ENCODE measurements at places on chromosomes 5 and 9. TPM values are rescaled to one million over a fixed set of nuclear protein-coding genes. Genes with fewer than 3 reads are reported as not detected.

The MARCOL gene
- total RNA-seq: not detected

The DND1 gene
- total RNA-seq: 0.84 TPM

The DBH gene
- not detected for total RNA-seq

The CER1 gene
- not detected for total RNA-seq

The TAF11L10 gene
- total RNA-seq: not detected

The FBN2 gene
- total RNA-seq: 0.58 TPM

DNA sequence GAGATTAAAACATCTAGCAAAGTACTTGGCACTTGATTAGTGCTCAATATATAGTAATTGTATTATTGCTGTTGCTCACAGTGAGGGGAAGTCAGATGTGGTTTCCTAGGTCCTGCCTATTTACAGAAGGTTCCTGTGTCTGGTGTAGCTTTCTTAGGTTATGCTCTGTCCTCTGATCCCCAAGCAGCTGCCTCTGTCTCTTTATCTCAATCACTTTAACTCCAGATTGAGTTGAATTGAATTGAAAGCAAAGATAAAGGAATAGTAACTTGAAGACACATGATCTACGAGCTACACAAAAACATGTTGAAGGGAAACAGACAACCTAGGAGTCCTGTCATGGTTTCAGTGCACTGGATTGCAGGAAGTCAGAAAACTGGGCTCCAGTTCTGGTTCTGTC, 113.9 kb upstream of the ADAMTSL1 start:
- no peaks in the 10 kb centered on the region for H3K4me1 ChIP-seq
- no peaks in the 10 kb centered on the region for H3K36me3 ChIP-seq
- no peak overlapping the region for H3K27ac ChIP-seq

DNA sequence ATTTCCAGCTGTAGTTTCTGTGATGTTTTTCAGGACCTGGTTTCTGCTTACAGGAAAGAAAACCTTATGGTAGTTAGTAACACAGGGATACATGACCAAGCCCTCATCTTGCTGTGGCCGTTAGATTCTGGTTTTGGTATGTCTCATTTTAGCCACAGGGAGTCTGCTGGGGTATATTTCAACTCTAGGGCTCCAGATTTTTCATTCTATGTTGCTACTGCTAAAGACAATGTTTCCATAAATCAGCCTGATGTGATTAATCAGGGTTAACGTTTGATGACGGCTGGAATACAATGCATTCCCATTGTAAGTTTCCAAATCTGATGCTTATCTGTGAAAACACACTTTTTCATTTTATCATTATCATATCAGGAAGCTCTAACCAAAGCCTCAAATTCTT, 48.2 kb downstream of the P4HA2 start:
- H3K27ac ChIP-seq: no peak overlapping the region
- H3K4me3 ChIP-seq: no peak overlapping the region
- H3K4me1 ChIP-seq: no peaks in the 10 kb centered on the region
- no peak for DNase-seq
- no peaks in the 10 kb centered on the region for H3K27me3 ChIP-seq
- no peaks in the 10 kb centered on the region for H3K36me3 ChIP-seq

DNA sequence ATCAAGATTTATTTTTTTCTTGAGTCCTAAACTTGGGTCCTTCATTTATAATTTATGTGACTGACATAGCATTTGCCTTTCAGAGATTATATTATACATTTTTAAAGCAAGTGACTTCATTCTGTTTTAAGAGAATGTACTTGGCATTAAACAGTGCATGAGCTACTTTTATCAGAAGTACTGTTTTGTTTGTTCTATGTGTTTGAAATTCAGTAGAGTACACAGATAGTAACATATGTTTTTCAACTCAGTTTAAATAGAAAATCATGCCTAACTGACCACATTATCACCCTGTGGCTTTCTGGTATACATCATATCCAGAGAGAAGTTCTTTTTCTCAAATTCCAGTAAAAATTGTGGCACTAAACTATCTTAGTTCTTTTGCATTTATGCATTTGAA, 335.3 kb upstream of the CDH18 start:
- H3K36me3 ChIP-seq: no peaks in the 10 kb centered on the region
- DNase-seq: no peak
- no peak overlapping the region for H3K4me3 ChIP-seq
- H3K4me1 ChIP-seq: no peaks in the 10 kb centered on the region
- no peaks in the 10 kb centered on the region for H3K27me3 ChIP-seq

- no peaks in the 10 kb centered on the region for H3K36me3 ChIP-seq
- DNase-seq: no peak
- peaks cover 6% of the 10 kb centered on the region for H3K4me1 ChIP-seq
- H3K27me3 ChIP-seq: no peaks in the 10 kb centered on the region
These were observed 168.5 kb upstream of the PIK3R1 start for GRCh38 chr5:68047035-68047434.

DNA sequence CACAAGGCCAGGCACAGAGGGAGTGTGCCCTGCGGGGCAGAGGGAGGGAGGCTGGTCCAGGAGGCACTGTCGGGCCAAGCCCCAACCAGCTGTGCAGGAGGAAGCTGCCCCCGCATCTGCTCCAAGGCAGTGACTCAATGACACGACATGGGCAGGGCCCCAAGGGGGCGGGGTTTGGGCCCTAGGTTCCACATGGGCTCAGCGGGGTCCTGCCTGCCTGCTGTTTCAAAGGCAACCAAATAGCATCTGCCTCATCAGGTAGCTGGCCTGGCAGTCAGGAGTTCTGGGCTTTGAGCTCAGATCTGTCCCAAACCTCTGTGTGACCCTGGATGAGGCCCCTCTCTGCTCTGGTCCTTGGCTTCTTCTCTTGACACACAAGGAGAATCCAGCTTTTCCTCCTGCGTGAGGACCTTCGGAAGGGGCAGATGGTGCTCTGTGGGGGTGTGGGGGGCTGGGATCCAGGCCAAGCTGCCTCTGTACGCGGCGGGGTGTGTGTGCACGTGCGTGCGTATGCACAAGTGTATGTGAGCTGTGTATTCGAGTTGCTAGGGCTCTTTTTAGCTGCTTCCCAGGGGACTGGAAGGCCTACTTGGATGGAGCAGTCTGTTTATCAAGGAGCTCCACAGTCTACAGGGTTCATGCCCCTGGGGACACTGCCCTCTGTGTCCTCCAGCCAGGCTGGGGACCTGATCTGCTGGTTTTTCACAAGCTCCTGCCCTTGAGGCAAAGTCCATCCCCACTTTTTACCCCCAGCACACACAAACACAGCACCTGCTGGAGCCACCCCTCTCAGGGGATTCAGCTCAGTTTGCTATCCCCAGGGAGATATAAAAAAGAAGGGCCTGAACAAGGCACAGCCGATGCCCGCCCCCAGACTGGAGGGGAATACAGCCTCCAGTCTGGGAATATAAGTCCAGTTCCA, 138.9 kb downstream of the RGS3 start:
- H3K36me3 ChIP-seq: peaks cover 11% of the 10 kb centered on the region
- H3K27me3 ChIP-seq: no peaks in the 10 kb centered on the region
- H3K27ac ChIP-seq: peak overlapping the region; percentile 55
- H3K4me3 ChIP-seq: no peak overlapping the region
- peaks cover 46% of the 10 kb centered on the region for H3K4me1 ChIP-seq

DNA sequence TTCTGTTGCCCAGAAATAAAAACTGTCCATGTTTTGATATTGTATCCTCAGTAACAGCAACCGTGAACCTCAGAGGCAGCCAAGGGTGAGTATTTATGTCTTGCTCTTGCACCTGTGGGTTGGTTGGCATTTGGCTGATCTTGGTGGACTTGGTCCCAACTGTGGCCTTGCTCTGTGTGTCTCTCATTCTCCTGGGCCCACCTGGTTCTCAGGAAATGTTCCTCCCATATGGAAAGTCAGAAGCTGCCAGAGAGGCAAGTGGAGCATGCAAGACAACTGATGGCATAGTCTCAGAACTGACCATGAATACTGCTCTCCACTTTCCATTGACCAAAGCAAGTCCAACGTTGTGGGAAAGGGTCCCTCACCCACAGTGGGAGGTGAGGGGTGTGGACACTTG, 13.6 kb upstream of the NINJ1 start:
- no peaks in the 10 kb centered on the region for H3K36me3 ChIP-seq
- no peaks in the 10 kb centered on the region for H3K27me3 ChIP-seq

DNA sequence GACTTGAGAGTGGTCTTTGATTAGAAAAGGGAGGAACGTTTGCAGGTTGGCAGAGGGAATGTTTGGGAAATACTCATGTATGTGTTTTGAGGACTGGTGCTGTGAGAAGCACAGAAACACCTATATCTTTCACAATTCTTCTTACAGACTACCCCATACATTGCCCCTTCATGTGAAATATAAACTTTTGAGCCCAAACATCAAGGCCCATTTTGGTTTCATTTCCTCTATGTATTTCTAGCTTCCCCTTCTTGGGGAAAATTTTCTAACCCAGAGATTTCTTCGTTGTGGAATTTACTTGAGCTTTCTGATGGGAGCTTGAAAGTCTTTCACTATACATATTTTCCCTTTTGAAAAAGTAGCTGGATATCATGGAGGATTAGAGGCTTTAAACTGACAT, 67.6 kb downstream of the FYB1 start:
- H3K4me3 ChIP-seq: no peak overlapping the region
- no peak for DNase-seq
- H3K36me3 ChIP-seq: no peaks in the 10 kb centered on the region
- H3K27ac ChIP-seq: no peak overlapping the region
- H3K4me1 ChIP-seq: no peaks in the 10 kb centered on the region

DNA sequence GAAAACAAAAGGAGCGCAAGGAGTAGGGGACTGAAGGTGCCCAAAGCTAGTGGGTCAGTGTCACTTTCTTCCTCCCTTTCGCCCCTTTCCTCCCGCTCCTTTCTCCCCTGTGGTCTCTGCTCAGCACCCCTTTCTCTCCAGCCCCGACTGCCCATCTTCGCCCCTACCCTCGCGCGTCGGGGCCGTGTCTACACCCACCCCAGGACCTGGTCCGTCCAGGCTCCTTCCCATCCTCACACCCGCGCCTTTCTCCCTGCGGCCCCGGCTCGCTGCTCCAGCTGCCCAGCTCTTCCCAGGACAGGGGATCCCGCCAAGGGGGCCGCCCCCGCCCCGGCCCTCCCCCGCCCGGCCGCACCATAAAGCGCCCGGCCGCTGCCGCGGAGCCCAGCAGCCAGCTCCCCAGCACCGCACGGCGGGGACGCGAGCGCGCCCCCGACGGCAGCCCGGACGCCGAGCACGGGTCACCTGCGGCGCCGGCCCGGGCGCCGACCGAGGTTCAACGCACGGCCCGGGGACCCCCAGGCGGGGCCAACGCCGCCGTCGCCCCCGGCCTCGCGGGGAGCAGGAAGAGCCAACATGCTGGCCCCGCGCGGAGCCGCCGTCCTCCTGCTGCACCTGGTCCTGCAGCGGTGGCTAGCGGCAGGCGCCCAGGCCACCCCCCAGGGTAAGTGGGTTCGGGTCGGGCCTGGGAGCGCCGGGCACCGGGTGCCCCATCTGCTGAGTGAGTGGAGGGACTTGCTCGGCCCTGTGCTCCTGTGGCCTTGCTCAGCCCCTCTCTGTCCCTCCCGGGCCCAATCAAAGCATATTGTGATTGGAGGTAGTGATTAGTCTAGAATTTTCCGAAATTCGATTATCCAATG, at the start of gene THBS4:
THBS4 (plus strand) TSS at position 387 of the 860 bp plus-strand sequence; CDS start at position 577, 190 bp downstream.
- no peaks in the 10 kb centered on the region for H3K36me3 ChIP-seq
- no peak within 1 kb of the TSS for H3K4me3 ChIP-seq
- H3K4me1 ChIP-seq: no peaks in the 10 kb centered on the region

GRCh38 chr5:161799316-161799715, 48.6 kb upstream of the GABRA1 start:
- H3K27ac ChIP-seq: no peak overlapping the region
- DNase-seq: no peak
- no peaks in the 10 kb centered on the region for H3K27me3 ChIP-seq
- H3K36me3 ChIP-seq: no peaks in the 10 kb centered on the region
- H3K4me3 ChIP-seq: no peak overlapping the region

DNA sequence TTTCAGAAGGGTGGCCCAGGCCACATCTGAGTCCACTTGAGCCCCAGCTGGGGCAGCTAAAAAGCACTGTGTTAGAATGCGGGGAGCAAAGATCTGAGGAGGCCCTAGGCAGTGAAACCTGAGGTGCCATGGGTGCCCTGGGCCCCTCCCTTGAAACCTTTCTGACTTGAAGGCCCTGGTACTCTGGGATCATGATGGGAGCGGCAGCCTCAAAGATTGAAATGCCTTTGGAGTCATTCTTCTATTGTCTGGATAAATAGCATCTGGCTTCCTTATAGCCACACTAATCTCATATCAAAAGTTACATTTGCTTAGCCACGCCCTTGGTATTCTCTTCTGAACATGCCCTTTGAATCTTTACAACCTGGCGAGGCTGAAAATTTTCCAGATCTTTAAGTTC, 7.7 kb upstream of the SEMA5A start:
- peaks cover 8% of the 10 kb centered on the region for H3K36me3 ChIP-seq
- no peak overlapping the region for H3K4me3 ChIP-seq
- no peaks in the 10 kb centered on the region for H3K27me3 ChIP-seq
- no peaks in the 10 kb centered on the region for H3K4me1 ChIP-seq

DNA sequence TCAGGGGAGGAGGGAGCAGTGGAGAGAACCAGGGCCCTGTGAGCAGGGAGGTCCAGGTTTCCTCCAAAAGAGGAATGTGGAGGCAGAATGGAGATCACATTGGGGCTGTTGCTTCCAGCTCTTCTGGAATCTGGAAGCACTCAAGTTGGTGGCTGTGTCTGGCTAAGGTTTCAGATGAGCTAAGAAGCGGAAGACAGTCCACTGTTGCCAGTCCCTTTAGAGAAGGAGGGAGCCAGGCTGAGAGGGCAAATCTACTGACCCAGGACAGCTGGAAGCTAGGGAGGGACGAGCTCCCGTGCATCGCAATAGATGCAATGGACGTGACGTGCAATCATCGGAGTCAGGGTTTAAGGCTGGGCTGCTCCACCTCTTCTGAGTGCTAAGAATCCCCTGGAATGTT, 71.2 kb downstream of the TENT4A start:
- H3K36me3 ChIP-seq: no peaks in the 10 kb centered on the region
- no peaks in the 10 kb centered on the region for H3K27me3 ChIP-seq
- no peak overlapping the region for H3K27ac ChIP-seq
- no peaks in the 10 kb centered on the region for H3K4me1 ChIP-seq
- H3K4me3 ChIP-seq: no peak overlapping the region

Data from upper lobe of right lung (tissue), 1 donor.